ENCODE measurements at places on chromosomes 4 and X.

- no peak for DNase-seq
Measured at GRCh38 chrX:40090961-40091360, 6.8 kb downstream of the BCOR start.

DNA sequence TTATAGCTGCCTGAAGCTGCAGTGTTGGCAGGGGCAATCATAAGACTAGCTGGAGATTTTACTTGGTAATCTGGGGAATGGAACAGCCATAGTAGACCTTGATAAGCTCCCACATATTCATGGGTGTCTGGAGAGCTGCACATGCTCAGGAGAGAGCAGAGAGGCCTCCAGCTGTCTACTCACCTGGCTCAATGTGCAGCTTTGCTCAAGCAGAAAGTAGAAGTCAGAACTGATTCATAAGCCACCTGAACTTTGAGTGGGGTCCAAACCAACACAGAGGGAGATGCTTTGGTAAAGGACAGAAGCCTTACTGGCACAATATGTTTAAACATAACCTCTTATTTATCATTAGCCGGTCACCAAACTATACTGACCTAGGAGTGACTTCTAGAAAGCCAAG is 54.4 kb downstream of the KDM6A start:
- no peak for DNase-seq

DNA sequence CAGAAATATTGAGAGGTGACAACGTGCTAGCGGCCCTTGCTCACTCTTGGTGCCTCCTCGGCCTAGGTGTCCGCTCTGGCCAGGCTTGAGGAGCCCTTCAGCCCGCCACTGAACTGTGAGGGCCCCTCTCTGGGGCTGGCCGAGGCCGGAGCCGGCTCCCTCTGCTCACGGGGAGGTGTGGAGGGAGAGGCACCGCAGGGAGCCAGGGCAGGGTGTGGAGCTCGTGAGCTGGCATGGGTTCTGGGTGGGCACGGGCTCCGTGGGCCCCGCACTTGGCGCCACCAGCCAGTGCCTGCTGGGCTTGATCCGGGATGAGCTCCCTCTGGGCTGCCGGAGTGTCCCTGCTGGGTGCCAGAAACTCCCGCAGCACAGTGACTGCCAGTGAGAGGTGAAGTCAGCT is 16.0 kb upstream of the VAMP7 start:
- DNase-seq, result no peak

DNA sequence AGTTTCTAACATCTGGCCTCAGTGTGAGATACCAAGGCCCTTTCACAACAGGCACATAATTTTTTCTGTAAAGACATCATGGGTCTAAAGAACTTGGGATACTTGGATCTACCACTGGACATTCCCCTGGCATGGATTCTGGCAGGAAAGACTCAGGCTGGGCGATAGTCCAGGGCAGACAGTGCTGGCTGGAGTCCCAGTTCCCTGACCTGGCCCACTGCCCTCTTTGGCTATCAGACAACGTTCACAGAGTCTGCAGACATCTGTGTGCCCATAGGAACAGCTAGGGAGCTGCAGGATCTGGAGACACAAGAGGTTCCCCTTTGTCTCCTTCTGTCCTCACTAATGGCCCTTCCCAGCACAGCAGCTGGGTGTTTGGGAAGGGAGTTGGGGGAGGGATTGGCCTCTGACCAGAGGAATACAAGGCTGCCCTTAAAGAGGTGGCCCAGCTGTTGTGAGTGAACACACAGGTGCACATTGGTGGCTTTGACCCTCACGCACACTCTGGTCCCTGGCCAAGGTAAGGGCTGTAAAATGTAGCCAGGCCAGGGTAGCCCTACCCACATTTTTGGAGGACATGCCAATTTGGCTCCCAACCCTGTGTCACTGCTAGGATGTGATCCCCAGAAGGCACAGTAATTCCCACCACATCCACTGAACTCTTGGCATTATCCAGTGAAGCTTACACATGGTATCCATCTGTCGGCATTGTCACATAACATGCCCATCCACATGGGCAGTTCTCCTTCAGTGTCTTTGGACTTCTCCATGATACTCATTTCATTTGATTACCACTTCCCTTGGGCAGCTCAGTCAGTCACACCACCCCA is 72.3 kb downstream of the SOX3 start:
- no peak for DNase-seq

GRCh38 chrX:150842198-150842685 is 56.2 kb downstream of the CD99L2 start:
- no peak for DNase-seq

GRCh38 chr4:168212656-168213055 is 105.9 kb downstream of the DDX60 start:
- DNase-seq, result no peak

DNA sequence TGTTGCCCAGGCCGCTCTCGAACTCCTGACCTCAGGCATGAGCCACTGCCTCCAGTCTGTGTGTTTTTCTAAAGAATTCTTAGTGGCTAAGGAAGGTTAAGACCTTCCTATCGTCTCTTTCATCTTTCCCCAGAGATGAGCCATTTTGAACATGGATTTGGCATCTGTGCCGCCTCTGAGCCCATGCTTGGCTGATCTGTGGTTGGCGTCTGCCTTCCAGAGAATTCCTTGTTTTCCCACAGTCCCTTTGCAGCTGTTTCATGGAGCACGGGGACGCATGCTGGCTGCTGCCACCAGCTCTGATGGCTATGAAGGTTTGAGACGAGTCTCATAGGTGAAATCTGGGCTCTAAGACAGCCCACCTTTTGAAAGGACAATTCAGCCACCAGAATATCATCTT is 60.4 kb downstream of the SHROOM2 start:
- no peak for DNase-seq

DNA sequence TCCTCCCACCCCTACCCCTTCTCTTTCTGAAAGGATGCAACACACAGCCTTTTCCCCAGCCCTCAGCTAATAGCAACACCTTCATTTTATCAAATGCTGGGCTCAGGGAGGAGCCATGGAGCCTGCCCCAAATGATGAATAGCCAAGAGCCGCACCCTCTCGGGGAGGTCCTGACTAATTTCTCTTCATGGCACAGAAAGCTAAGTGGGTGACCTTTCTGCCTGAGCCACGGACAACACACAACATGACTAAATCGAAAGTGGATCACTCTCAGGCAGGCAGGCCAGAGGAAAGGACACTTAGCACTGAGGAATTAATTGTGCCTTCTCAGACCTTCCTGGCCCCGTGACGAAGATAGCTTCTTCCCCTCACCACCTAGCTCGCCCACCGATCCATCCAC is 165.1 kb upstream of the RAI2 start:
- no peak for DNase-seq

GRCh38 chr4:10579648-10580047 is 104.9 kb downstream of the CLNK start:
- DNase-seq, result no peak

GRCh38 chrX:50536955-50537354 is 66.3 kb upstream of the DGKK start:
- no peak for DNase-seq

- DNase-seq, result no peak
Measured at GRCh38 chr4:13653766-13654161, 26.2 kb upstream of the BOD1L1 start.

DNA sequence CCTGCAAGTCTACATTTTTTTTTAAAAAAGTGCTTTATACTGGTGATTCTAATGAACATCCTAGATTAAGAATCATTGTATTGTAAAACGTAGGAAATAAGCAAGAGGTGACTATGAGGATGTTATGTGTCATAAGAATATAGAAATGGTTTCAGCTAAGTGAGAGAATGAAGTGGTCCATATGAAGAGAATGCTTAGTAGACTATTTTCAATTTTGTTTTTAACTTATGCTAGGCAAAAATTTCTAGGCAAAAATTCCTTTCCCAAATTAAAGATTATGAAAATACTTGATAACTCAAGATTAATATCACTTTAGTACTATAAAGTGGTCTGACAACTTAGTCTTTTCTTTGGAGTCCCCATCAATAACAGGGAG is 825 bp downstream of the DYNLT3 start:
- DNase-seq, result no peak

DNA sequence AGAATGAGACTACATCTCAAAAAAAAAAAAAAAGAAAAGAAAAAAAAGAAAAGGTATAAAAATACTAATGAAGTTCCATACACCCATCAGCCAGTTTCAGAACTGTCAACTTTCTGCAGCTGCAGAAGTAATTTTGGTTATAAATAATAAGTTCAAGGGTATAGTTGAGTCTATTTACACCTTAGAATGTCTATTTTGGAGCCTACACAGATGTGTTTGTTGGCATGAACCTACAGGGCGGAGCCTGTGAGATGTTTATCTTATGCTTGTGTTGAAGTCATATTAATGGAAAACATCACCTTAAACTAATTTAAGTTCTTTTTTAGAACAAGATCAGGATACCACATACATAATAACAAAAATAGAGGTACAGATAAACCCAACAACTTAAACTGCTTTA is 85.8 kb downstream of the RAPGEF2 start:
- no peak for DNase-seq

DNA sequence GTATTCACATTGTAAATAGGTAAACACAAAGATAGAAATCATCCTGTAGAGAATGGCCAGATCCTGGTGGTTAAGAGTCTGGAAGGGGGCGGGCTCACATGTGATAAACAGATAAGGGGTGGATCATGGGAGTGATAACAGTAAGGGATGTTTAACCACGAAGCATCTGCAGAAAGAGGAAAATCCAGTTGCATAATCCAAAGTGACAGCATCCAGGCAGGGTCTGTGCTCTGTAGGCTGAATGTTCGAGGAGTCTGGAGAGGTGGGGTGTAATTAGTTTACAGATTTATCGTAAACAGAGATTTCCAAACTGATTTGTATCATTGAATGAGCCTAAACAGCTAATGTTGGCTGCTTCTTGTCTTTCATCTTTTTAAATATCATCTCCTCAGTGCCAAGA is 1009.8 kb upstream of the SLIT2 start:
- DNase-seq, result no peak

DNA sequence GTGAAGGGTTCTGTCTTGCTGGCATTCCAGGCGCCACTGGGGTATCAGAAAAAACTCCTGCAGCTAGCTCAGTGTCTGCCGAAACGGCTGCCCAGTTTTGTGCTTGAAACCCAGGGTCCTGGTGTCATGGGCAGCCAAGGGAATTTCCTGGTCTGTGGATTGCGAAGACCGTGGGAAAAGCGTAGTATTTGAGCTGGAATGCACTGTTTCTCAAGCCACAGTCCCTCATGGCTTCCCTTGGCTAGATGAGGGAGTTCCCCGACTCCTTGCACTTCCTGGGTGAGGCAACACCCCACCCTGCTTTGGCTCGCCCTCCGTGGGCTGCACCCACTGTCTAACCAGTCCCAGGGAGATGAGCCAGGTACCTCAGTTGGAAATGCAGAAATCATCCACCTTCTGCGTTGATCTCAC is 40.1 kb downstream of the NOP14 start:
- DNase-seq, result no peak

DNA sequence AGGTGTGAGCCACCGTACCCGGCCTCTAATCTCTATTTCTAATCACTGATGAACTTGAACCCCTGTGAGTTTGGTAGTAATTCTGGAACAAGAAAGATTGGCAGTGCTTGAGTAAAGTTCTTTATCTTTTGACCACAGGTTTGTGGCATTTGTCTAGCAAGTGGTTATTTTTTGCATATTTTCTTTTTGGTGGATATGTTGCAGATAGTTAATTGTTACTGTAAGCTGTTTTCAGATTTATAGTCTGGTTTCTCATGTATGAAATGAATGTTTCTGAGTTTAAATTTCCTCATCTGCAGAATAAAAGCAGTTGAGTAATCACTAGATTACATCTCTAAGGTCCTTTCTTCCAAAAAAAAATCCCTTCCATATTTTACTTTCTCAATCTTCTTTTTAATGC is 105.2 kb downstream of the GASK1B start:
- DNase-seq, result no peak
